ENCODE measurements at places on chromosomes 2 and 18. TPM values are rescaled to one million over a fixed set of nuclear protein-coding genes. Genes with fewer than 3 reads are reported as not detected.

GRCh38 chr2:105842555-105842954, 97.8 kb downstream of the NCK2 start:
- no peak overlapping the region for H3K27ac ChIP-seq
- H3K36me3 ChIP-seq = no peaks in the 10 kb centered on the region
- H3K27me3 ChIP-seq = no peaks in the 10 kb centered on the region
- H3K4me1 ChIP-seq = no peaks in the 10 kb centered on the region

The MERTK gene
- total RNA-seq = 29.7 TPM

The UGT1A9 gene
- not detected for total RNA-seq

The FAM237A gene
- total RNA-seq = not detected

The TBR1 gene
- total RNA-seq = not detected

The RUFY4 gene
- total RNA-seq = 0.39 TPM

- H3K27ac ChIP-seq = no peak overlapping the region
- no peaks in the 10 kb centered on the region for H3K4me1 ChIP-seq
- DNase-seq = no peak
- H3K4me3 ChIP-seq = no peak overlapping the region
- H3K27me3 ChIP-seq = no peaks in the 10 kb centered on the region
Measured at GRCh38 chr18:46668694-46669093, 11.7 kb upstream of the LOXHD1 start.

DNA sequence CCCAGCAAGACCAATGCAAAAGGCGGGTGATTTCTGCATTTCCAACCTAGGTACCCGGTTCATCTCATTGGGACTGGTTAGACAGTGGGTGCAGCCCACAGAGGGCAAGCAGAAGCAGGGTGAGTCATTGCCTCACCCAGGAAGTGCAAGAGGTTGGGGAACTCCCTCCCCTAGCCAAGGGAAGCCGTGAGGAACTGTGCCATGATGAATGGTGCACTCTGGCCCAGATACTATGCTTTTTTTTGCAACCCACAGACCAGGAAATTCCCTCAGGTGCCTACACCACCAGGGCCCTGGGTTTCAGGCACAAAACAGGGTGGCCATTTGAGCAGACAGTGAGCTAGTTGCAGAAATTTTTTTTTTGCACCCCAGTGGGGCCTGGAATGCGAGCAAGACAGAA, 662.6 kb upstream of the ACVR2A start:
- H3K4me3 ChIP-seq = no peak overlapping the region
- H3K27ac ChIP-seq = no peak overlapping the region
- no peaks in the 10 kb centered on the region for H3K36me3 ChIP-seq

DNA sequence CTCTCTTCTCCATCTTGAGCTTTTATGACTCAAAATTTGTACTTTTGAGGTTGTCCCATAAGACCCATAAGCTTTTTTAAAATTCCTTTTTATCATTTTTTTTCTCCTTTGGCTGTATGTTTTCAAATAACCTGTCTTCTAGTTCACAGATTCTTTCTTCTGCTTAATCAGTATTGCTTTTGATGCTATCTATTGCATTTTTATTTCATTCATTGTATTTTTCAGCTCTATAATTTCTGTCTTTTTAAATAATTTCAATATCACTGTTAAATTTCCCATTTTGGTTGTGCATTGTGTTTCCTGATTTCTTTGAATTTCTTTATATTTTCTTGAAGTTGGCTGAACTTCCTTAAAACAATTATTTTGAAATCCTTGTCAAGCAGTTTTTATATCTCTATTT, 4.8 kb upstream of the XDH start:
- no peak overlapping the region for H3K4me3 ChIP-seq
- no peak for DNase-seq
- H3K27ac ChIP-seq = no peak overlapping the region
- H3K4me1 ChIP-seq = no peaks in the 10 kb centered on the region
- H3K27me3 ChIP-seq = no peaks in the 10 kb centered on the region
- H3K36me3 ChIP-seq = no peaks in the 10 kb centered on the region

DNA sequence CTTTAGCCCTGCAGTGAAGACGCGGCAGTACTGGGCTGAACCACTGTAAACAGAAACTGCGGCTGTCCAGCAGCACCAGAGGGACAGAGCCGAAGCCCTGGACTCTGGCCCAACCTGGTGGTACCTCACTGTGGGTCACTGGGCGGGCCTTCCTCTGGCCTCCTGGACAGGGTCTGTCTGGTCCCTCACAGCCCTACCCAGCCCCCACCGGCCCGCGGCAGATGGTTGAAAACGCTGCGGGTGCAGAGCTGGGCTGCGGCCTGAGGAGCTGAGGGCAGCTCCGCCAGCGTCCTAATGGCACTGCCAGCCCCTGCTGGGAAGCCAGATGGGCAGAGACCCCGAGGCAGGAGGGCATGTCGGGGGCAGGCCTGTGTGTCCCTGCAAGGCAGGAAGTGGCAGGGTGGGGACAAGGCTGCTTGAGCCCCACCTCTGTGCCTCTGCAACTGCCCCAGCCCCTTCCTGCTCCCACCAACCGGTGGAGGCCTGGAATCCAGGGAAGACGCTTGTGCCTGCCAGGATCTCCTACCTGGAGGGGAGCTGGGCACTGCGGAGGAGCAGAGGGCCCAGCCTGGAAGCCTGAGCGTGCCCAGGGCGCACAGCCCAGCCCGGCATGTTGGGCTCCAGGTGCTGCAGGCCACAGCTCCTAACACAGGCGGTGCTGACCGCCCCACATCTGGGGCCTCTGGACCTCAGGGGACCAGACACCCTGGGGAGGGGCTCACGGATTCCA, 36.3 kb downstream of the HS6ST1 start:
- no peaks in the 10 kb centered on the region for H3K4me1 ChIP-seq
- no peaks in the 10 kb centered on the region for H3K36me3 ChIP-seq
- no peak overlapping the region for H3K27ac ChIP-seq
- no peaks in the 10 kb centered on the region for H3K27me3 ChIP-seq

The EFHD1 gene
- 236 TPM for total RNA-seq

- no peak overlapping the region for H3K27ac ChIP-seq
- H3K4me1 ChIP-seq = no peaks in the 10 kb centered on the region
- no peaks in the 10 kb centered on the region for H3K36me3 ChIP-seq
- no peaks in the 10 kb centered on the region for H3K27me3 ChIP-seq
Measured at GRCh38 chr2:100611079-100612029, 48.6 kb downstream of the PDCL3 start.

- no peaks in the 10 kb centered on the region for H3K36me3 ChIP-seq
- H3K4me1 ChIP-seq = no peaks in the 10 kb centered on the region
- no peaks in the 10 kb centered on the region for H3K27me3 ChIP-seq
- DNase-seq = no peak
- H3K27ac ChIP-seq = no peak overlapping the region
Measured at GRCh38 chr2:234243871-234244565, 193.5 kb downstream of the SPP2 start.

DNA sequence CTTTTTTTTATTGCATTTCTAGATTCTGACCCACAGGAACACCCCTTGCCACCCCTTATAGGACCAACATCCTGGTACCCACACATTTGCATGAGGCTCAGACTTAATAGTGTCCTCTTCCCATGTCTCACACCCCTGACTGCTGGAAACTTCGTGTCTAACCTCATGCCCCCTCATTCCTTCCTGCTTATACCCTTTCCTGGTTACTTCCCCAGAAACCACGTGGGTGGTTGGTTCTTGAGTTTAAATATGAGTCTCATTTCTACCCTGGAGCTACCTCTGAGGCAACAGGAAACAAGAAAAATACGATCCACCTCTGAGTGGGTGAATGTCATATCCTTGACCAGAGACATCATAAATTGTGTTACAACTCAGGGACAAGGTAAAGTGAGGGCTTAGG, 1.6 kb downstream of the TNP1 start:
- H3K36me3 ChIP-seq = no peaks in the 10 kb centered on the region
- no peaks in the 10 kb centered on the region for H3K27me3 ChIP-seq
- no peak overlapping the region for H3K4me3 ChIP-seq
- no peaks in the 10 kb centered on the region for H3K4me1 ChIP-seq
- no peak for DNase-seq

- no peak overlapping the region for H3K27ac ChIP-seq
- H3K36me3 ChIP-seq = no peaks in the 10 kb centered on the region
- H3K27me3 ChIP-seq = no peaks in the 10 kb centered on the region
- no peaks in the 10 kb centered on the region for H3K4me1 ChIP-seq
- H3K4me3 ChIP-seq = no peak overlapping the region
- no peak for DNase-seq
Measured at GRCh38 chr2:231053846-231054245, 2.8 kb upstream of the PSMD1 start.

DNA sequence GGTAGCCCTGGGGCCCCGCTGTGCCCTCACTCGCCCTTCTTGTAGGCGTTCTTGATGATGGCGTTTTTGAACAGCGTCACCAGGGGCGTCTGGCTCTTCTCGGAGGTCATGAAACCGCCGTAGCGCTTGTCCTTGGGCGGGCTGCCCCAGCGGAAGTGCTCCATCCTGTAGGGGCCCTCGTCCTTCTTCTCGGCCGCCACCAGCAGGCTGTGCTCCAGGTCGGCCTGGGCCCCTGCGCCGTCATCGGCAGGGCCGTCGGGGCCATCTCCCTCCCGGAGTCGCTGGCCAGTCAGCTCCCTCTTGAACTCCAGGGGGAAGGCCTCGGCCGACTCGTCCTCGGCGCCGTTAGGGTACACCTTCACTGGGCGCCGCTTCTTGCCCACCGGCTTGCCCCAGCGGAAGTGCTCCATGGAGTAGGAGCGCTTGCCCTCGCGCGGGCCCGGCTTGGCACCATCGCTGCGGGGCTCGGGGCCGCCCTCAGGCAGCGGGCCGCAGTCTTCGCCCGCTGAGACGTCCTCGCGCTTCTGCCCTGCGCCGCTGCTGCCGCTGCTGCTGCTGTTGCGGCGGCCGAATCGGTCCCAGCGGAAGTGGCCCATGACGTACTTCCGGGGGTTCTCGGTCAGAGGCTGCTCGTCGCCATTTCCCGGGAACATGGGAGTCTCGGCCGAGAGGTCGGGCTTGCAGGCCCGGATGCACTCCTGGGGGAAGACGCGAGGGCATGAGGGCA, 7.2 kb downstream of the POMC start:
- no peaks in the 10 kb centered on the region for H3K4me1 ChIP-seq
- H3K27me3 ChIP-seq = no peaks in the 10 kb centered on the region
- H3K36me3 ChIP-seq = no peaks in the 10 kb centered on the region
- peak; percentile 87 for DNase-seq
- H3K4me3 ChIP-seq = no peak overlapping the region

- no peak for DNase-seq
- no peak overlapping the region for H3K27ac ChIP-seq
- no peak overlapping the region for H3K4me3 ChIP-seq
- no peaks in the 10 kb centered on the region for H3K27me3 ChIP-seq
Measured at GRCh38 chr2:143730155-143730952, 601.1 kb downstream of the ARHGAP15 start.

DNA sequence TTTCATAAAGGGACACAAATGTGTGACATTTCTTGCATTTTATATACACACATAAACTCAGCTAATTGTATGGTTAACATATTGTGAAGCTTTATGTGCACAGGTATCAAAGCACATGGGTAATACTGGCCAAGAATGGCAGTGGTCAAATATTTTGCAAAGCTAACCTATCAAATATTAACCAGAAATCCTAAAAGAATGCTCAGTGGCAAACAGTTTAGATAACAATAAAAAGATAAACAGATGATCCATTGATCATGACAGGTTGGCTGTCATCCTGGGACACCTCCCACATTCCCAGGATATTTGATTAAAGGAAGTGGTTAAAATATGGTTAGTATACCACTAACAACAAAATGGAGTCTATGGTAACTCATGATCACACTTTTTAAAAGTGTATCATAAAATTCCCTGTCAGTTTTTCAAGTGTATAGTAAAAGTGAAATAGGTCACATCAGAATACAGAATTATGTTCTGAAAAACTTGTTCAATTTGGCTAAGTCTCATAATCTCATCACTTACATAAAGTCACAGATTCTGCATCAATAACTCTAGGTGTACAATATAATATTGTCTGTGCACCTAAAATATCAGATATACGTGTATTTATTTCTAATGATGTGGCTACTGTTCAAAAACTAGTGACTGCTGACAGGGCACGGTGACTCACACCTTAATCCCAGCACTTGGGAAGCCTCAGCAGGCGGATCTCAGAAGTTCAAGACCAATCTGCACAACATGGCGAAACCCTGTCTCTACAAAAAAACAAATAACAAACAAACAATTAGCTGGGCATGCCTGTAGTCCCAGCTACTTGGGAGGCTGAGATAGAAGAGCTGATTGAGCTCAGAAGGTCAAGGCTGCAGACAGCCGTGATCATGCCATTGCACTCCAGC, 48.9 kb downstream of the CDH2 start:
- H3K36me3 ChIP-seq = no peaks in the 10 kb centered on the region
- peaks cover 4% of the 10 kb centered on the region for H3K4me1 ChIP-seq
- H3K4me3 ChIP-seq = no peak overlapping the region
- no peak overlapping the region for H3K27ac ChIP-seq
- no peaks in the 10 kb centered on the region for H3K27me3 ChIP-seq

- no peak overlapping the region for H3K4me3 ChIP-seq
- H3K36me3 ChIP-seq = no peaks in the 10 kb centered on the region
- H3K27me3 ChIP-seq = no peaks in the 10 kb centered on the region
Measured at GRCh38 chr2:104876606-104877570, 23.0 kb downstream of the POU3F3 start.

The ITM2C gene
- 59.6 TPM for total RNA-seq

DNA sequence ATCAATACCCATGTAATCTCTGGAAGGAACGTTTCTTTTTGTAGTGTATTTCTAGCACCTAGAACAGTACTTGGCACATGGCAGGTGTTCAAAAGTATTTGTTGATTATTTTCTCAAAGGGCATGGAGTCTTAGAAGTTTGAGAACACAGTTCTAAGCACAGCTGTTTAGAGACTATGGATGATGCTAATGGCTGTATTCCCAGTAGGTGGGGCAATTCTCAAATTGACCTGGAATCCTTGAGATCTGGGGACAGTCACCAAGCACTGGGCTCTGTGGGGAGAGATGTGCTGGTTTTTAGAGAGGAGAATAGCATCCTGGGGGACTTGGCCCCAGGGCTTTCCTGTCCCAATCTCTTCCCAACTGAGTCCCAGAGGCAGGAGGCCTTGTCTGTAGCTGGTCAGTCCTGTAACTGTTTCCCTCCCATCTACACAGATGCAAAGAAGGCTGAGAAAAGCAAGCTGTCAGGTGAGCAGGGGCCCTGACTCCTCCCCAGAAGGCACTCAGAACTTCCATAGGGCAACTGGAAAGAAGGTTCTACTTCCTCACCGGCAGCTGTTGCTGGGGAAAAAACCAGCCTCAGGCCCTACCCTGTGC, 17.5 kb upstream of the IL36G start:
- no peak overlapping the region for H3K27ac ChIP-seq
- H3K4me1 ChIP-seq = no peaks in the 10 kb centered on the region
- H3K27me3 ChIP-seq = no peaks in the 10 kb centered on the region
- no peak for DNase-seq
- no peaks in the 10 kb centered on the region for H3K36me3 ChIP-seq

GRCh38 chr2:1101982-1102590, 151.4 kb downstream of the SNTG2 start:
- no peak overlapping the region for H3K4me3 ChIP-seq
- H3K27ac ChIP-seq = no peak overlapping the region
- H3K36me3 ChIP-seq = no peaks in the 10 kb centered on the region
- no peak for DNase-seq
- H3K4me1 ChIP-seq = no peaks in the 10 kb centered on the region
- no peaks in the 10 kb centered on the region for H3K27me3 ChIP-seq

- DNase-seq = peak; percentile 51
- H3K36me3 ChIP-seq = no peaks in the 10 kb centered on the region
- no peaks in the 10 kb centered on the region for H3K27me3 ChIP-seq
Measured at GRCh38 chr2:42569116-42569711, 782 bp downstream of the MTA3 start.

- peak; percentile 60 for DNase-seq
- H3K27ac ChIP-seq = no peak overlapping the region
- no peaks in the 10 kb centered on the region for H3K27me3 ChIP-seq
- H3K4me1 ChIP-seq = no peaks in the 10 kb centered on the region
- peak overlapping the region; percentile 72 for H3K4me3 ChIP-seq
Measured at GRCh38 chr2:154697418-154698252, 860 bp upstream of the KCNJ3 start.

GRCh38 chr2:69914164-69914949, 552 bp upstream of the MXD1 start:
- H3K4me3 ChIP-seq = peak overlapping the region; percentile 34
- peak; percentile 99 for DNase-seq
- no peaks in the 10 kb centered on the region for H3K4me1 ChIP-seq
- H3K27ac ChIP-seq = no peak overlapping the region
- no peaks in the 10 kb centered on the region for H3K36me3 ChIP-seq
